Stimulated activated CD4-positive, alpha-beta T cell treated with anti-CD3 and anti-CD28 coated beads, Interleukin-1b, Interleukin-23, amount 100 ng/mL, for 1 hour (primary cell): ENCODE measurements at places on chromosomes 5 and 9.
A peak's percentile ranks its signal among the peaks of the same experiment; 100 is the strongest.

GRCh38 chr5:40428126-40428525 is 251.6 kb upstream of the PTGER4 start:
- no peak for DNase-seq

GRCh38 chr5:51566953-51567352 is 183.7 kb downstream of the ISL1 start:
- DNase-seq, result no peak

- no peak for DNase-seq
Observed at GRCh38 chr9:129773262-129774048, 20.6 kb upstream of the PTGES start.

DNA sequence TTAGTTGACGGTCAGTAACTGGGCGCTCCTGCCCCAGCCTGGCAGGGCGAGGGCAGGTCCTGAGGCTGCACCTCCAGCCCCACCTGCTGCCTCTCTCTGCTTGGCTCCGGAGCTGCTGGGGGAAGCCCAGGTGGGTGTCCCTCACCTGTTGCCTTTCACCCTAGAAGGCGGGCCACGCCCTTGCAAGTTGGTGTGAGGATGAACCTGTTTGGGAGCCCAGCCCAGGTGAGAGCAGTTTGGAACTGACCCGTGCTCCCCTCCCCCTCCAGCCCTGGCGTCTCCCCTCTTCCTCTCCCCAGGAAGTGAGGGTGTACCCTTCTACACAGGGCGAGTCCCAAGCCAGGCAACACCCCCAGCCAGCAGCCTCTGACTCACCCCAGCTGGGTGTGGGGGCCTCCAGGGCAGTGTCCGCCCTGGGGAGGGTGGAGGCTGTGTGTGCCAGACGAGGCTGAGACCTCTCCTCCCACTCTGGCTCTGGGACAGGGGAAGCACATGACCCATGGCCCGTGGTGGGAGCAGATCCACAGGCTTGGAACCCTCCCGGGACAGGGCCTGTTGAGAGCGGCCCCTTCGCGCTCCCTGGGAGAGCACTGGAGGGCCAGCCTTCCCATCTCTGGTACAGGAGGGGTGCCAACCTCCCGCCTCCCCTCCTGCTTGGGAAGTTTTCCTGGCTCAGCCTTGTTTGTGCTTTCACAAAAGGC is 10.4 kb downstream of the LRRC8A start:
- no peak for DNase-seq

DNA sequence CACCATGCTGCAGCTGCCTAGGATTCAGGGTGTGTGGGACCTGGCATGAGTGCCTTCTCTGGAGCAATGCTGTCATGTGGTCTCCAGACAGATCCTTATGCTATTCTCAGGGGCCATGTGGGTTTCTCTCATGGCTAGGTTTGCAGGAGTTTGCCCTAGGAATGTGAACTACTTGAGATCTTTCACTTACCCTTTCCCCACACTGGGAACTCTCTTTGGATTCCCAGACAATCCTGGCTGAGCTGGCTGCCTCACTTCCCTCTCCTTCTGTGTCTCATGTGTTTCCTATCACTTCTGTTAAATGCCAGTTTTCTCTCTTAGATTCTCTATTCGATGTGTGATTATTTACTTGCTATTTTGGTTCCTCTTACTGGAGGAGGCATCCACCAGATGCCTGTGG is 270.2 kb upstream of the RASA1 start:
- DNase-seq, result no peak

GRCh38 chr5:88952344-88952743 is 69.4 kb upstream of the MEF2C start:
- no peak for DNase-seq

DNA sequence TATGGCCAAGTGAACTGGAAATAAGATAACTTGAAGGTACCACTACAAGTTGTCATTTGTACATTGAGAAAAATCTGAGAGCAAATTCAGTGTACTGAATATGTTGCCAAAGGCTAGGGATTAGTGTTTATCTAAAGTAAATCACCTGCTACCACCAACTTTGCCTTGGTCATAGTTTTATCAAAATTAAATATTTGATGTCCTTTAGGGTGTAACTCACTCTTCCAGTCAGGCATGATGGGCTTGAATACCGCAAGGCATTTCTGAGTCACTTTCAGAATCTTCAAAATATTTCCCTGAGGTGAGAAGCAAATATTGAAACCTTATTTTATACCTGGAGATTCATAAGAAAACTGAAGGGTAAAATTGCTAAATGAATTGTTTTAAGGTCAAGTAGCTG is 1338.6 kb upstream of the ACO1 start:
- no peak for DNase-seq

GRCh38 chr9:6126377-6126776 is 89.2 kb upstream of the IL33 start:
- DNase-seq, result no peak

DNA sequence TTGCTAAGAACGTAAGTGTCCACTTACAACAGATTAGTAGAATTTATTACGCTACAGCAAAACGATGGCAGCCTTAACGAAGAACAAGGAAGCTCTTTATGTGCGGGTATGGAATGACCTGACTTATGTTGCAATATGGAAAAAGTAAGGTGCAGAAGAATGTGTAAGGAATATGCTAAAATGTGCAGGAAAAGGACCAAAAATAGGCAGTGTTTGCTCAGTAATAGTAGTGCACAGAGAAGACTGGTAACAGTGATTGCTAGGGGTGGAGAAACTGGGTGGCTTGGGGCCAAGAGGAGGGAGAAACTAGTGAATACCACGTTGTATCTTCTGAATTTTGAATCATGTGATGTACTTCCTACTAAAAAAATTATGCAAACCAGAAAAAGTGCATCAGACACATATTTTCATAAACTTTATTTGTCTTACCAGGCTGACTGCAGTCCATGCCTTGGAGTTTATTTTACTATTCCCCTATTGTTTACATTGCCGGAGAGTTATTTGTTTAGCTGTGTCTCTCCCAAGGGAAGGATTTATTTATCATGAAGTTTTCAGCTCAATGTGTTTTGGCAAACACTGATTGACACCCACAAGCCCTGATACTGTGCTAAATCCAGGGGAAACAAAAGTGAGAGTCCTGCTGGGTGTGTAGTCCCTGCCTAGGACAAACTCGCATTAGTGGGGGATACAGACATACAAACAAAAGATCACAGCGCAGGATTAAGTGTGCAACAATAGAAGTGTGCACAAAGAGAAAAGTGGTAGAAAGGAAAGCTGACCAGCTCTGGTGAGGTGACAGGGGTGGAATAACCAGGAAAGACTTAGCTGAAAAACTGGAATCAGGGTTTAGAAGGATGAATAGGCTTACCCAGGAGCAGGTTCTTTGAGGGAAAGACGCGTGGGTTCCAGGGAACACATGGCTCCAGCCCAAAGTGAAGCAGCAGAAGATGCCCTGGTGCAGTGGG is 34.0 kb upstream of the ZNF484 start:
- no peak for DNase-seq

- DNase-seq, result no peak
Observed at GRCh38 chr9:5089737-5090136, 95.7 kb downstream of the INSL6 start.

DNA sequence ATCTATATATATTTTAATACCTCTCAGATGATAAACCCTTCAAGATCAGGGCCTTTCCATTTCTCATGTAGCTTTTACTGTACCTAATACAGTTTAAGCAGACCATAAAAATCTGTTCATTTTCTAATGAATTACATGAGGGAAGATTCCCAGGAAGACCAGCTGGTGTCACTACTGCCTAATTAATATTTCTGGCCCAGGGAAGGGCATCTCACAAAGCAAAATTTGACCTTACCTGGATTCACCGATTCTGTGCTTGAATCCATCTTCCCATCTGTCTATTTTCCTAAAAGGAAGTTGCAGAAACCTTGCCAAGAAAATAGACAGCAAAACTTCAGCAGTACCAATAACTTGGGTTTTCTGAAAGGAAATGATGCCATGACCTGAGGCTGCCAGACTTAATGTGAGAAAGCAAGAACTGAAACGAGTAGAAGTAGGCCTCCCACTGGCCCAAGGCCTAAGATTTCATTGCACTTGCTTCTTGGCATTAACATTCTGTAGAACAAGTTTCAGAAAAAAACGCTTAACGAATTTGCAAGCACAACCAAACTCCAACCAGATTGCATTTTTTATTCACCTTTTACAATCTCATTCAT is 83.0 kb upstream of the GLIS3 start:
- no peak for DNase-seq

- peak; percentile 41 for DNase-seq
Observed at GRCh38 chr9:36995927-36996705, 38.0 kb downstream of the PAX5 start.

DNA sequence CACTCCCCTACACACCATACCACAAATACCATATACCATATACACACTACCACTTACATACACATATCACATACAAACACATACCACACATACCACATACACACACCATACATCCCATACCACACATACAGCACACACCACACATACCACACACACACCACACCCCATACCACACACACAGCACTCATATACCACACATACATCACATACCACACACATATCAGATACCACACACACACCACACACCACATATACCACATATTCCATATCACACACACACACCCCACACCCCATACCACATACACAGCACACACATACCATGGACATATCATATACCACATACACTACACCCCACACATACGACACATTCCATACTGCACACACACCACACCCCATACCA is 276.6 kb downstream of the GADD45G start:
- DNase-seq, result no peak

- peak; percentile 80 for DNase-seq
Observed at GRCh38 chr9:469672-470551, 255.2 kb downstream of the DOCK8 start.

DNA sequence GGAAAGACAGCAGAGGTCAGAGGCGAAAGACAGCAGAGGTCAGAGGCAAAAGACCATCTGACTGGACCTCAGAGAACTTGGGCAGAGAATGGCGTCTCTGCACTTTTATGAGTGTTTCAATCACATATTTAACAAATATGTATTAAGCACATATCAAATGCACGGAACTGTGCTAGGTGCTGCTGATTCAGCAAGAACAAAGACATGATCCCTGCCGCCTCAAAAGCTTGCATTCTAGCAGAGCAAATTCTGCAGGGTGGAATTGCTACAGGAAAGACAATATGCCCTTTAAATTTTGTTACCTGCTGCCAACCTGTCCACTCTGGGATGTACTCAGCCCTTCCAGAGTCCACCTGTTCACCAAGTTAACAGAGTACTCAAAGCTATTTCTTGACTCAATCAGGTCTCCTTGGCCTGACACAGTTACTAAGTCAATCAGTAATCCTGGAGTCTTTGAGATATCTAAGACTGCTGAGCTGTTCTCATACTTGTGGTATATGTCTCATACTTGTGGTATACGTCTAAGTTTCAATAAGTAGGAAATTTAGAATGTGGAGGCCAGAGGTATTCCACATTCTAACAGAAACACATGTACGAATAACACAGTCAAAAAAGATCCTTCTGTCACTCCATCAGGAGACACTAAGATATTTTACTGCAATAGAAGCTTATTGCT is 131.8 kb downstream of the GNAQ start:
- DNase-seq, result no peak

DNA sequence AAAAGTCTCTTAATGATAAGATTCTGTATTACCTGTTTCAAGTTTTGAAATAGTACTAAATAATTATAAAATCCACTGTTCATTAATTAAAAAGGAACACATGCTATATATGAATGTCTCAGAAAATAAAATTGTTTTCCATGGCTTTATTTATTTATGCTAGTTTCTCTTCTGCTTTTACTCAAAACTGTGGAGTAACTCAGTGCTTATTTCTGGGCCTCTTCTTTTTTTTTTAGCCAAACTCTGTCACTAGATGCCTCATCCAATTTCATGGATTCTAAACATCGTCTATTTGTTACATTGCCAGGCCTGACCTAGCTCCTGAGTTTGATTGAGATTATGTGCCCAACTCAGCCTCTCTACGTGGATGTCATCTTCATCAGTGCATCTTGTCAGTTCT is 1509.7 kb downstream of the MAT2B start:
- no peak for DNase-seq

DNA sequence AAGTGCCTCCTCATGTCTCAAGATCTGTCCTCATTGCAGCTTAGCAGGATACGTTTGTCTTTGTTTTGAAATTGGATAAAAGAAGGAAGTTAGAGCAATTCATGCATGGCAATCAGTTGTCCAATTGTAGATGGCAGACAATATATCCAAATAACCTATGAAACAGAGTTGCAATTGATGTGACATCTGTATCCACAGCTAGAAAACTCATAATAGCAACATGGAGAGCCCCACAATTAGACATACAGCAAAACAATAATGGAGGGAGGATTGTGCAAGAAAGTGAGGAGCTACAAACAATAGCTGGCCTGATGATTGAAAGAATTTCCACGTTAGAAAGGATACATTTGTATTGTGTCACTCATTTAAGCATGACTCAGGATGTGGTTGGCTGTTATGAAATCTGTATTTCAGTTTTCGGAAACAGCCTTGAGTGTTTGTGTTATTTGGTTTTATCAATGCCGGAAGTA is 132.0 kb downstream of the FAM174A start:
- no peak for DNase-seq

- no peak for DNase-seq
Observed at GRCh38 chr9:73153793-73154227, 2.1 kb downstream of the ANXA1 start.

DNA sequence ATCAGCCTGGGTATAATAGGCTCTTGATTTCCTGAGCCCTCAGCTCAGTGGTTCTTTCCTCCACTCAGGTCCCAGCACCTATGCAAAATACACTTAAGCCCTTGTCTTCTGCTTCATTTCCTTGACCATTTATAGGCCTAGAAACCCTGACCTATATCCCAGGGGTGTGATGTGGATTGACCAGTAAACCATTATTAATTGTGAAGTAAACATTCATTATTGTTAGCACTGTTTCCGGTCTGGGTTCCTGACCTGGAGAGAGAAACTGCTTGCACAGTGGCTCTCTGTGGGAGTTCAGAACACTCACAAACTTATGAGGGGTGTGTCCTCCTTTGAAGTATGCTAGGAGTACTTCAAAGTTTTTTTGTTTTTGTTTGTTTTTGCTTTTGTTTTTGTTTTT is 19.6 kb upstream of the TOMM5 start:
- no peak for DNase-seq

DNA sequence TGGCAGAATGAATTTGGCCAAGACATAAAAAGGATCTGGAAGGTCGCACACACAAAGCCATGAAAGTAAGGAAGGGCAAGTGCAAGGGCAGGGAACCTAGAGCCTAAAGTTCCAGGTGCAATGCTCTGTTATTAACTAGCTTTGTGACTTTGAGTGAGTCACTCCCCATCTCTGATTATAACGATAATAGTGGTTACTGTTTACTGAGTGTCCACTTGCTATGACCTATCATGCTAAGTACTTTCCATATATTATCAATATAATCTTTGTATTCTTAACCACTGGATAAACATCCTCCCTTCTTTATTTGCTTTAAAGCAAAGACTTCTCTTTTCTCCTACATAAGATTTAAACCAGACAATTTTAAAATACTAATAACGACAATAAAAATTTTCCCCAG is 504.6 kb upstream of the BRINP1 start:
- DNase-seq, result no peak

DNA sequence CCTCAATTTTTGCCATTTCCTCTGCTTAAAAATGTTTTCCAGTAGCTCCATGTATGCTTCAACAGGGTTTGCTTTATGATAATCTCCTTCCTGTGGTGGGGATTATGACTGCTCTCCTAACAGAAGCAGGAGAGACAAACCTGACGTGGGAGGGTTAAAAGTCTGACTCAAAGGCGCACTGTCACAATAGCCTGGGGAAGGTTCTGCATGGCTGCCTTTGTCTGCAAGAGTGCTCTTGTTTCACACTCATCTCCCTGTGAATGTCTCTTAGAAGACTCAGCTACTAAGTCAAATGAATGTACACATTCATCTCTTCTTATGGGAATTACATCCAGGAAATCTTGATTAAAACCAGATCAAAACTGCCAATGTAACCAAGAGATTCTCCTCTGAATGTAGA is 90.9 kb upstream of the MTAP start:
- DNase-seq, result no peak
